ENCODE measurements at places on chromosomes 1 and 21.

DNA sequence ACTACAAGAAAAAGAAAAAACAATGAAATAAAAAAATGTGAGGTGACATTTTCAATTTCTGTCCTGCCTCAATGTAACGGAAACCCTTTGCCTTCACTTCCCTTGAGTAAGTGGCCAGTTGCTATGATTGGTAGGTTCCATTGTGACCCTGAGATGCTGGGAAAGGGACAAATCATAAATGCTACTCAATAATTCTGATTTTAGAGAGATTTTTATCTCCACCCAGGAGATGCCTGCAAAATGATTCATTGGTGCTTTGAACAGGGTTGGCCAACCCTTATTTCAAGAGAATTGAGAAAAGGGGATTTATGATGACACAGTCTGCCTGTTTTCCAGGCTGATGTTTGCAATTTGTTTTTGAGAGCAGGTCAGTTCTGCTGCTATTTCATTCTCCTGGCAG lies 22.5 kb downstream of the XCL1 start:
- no peak for DNase-seq

DNA sequence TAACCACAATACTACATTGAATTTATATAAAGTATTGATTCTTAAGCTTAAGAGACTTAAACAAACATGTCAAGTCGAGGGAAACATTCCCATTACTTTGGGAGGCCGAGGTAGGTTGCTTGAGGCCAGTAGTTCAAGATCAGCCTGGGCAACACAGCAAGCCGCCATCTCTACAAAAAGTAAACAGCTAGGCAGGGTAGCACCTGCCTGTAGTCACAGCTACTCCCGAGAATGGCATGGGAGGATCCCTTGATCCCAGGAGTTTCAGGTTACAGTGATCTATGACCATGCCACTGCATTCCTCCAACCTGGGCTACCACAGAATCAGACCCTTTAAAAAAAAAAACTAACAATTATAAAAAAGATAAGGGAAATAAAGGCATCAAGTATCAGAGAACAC lies 50.4 kb downstream of the EIF4G3 start:
- no peak for DNase-seq

- no peak for DNase-seq
Observed at GRCh38 chr1:61160526-61160925, 78.2 kb downstream of the NFIA start.

DNA sequence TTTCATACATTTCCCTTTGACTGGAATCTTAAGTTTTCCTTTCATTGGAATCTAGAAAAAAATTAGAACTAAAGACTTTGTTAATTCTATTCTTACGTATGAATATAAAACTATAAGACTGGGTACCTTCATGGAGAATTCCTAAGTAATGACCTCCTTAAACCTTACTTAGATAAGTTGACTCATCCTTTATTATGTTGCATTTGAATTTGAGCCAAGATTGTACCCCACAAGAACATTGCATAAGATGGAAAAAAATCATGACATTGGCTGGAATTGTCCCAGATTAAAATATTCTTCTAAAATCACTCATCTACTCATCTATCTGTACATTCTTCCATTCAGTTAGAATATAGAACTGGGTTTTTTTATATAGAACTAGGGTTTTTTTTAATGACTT lies 137.4 kb downstream of the C1orf21 start:
- no peak for DNase-seq

DNA sequence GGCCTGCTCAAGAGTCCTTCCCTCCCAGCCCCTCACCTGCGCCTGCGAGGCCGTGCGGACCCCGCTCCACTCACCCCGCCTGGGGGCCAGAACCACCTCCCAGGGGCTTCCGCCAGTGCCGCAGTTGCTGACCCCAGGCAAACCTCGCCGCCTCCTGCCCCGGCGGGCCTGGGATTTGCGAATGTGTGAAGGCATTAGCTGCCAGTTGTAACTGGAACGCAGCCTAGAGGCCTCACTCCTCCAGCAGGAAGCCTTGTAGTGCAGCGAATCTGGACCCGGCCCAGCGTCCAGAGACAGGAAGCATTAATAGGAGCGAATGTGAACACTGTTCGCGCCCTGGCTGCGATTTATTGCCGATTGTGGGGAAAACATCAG lies 140.9 kb upstream of the ARHGEF16 start:
- peak; percentile 19 for DNase-seq

GRCh38 chr1:110242062-110242461 lies 31.9 kb downstream of the KCNC4 start:
- no peak for DNase-seq

DNA sequence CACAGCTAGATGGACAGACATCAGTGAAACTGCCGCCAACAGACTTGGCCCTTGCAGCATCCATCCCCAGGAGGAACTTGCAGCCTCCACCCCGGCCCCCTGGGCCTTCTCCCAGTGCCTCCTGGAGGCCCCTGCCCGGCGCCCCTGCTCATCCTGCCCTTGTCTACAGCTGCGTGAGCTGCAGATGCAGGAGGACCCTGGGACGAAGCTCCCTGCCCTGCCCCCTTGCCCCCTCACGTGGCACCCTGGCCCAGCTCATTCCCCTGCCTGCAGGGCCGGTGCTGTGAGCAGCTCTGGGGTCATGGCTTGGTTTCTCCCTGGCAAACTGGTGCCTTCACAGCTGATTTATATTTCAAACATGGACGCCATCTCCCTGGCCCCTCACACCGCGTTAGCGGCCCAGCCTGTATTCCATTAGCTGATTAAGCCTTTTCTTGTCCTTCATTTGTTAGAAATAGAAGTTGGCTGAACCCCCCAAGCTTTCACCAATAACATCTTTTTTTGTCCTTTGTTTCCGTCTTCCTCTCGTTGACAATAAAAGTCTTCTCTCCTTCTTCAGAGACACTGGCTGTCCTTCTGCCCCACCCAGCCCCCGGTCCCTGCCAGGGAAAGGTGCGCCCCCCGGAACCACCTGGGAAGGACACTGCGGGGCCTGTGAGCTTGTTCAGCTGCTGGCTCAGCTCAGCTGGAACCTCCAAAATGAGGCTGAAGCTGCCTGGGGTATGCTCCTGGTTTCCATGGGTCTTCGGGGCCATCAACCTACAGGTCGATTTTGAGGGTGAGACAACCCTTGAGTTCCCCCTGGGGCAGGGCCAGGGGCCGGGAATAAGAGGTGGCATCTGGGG lies 34.0 kb upstream of the SLC19A1 start:
- DNase-seq: no peak

- DNase-seq: no peak
Observed at GRCh38 chr1:169287280-169287679, 80.3 kb downstream of the NME7 start.

DNA sequence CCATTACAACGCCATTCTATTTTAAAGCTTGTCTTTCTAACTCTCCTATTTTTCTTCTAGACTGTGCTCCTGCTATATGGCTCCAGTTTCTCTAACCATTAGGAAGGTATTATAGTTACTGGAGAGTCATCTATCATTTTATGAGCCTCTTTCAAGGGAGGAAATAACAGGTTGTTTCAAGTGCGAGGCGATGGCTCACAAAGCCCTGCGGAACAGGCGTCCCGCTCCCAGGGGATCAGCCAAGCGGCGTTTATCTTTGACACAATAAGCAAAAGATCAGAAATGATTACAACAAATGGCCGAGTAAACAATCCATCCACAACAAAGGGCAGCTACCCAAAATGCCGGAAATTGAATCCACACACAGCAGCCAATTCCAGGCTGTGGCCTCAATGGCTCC lies 249.5 kb upstream of the POU3F1 start:
- DNase-seq: no peak

DNA sequence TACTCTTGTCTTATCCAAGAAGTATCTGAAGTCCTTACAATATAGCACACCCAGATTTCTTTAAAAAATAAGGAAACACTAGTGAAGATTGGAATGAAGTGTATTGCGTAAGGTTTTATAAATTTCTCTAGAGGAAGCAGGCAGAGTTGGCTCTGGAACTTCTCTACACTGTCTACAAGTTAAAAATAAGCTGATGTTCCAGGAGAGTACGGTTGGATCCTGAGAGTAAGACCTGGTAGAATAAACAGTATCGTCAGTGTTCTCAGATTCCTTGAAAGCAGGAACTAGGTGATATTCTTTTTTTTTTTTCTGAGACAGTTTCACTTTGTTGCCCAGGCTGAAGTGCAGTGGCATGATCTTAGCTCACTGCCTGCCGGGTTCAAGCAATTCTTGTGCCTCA lies 107.9 kb downstream of the USP25 start:
- no peak for DNase-seq

DNA sequence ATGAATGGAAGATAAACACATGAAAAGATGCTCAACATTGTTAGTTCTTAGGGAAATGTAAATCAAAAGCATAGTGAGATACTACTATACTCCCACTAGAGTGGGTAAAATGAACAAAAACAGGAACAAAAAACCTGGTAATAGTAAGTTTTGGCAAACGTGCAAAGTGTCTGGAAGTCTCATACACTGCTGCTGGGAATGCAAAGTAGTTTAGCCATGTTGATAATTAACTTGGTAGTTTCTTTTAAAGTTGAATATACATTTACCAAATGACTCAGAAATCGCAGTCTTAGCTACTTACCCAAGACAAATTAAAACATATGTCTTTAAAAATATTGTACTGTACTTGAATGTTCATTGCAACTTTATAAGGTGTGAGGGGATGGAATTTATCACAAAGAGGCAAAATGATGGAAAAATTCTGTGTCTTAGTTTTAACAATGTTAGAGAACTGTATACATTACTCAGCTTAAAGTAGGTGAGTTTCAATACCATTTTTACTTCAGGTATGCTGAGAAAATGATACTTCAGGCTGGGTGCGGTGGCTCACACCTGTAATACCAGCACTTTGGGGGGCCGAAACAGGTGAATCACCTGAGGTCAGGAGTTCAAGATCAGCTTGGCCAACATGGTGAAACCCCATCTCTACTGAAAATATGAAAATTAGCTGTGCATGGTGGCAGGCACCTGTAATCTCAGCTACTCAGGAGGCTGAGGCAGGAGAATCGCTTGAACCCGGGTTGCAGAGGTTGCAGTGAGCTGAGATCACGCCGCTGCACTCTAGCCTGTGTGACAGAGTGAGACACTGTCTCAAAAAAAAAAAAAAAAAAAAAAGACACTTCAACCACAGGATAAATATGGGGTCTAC lies 102.3 kb downstream of the PDE4B start:
- DNase-seq: no peak

- no peak for DNase-seq
Observed at GRCh38 chr1:95095833-95096217, 21.3 kb upstream of the TLCD4 start.

GRCh38 chr1:23169727-23170335 lies 1.2 kb upstream of the LUZP1 start:
- peak; percentile 21 for DNase-seq

GRCh38 chr1:155694167-155694566 lies 5.3 kb downstream of the DAP3 start:
- no peak for DNase-seq

DNA sequence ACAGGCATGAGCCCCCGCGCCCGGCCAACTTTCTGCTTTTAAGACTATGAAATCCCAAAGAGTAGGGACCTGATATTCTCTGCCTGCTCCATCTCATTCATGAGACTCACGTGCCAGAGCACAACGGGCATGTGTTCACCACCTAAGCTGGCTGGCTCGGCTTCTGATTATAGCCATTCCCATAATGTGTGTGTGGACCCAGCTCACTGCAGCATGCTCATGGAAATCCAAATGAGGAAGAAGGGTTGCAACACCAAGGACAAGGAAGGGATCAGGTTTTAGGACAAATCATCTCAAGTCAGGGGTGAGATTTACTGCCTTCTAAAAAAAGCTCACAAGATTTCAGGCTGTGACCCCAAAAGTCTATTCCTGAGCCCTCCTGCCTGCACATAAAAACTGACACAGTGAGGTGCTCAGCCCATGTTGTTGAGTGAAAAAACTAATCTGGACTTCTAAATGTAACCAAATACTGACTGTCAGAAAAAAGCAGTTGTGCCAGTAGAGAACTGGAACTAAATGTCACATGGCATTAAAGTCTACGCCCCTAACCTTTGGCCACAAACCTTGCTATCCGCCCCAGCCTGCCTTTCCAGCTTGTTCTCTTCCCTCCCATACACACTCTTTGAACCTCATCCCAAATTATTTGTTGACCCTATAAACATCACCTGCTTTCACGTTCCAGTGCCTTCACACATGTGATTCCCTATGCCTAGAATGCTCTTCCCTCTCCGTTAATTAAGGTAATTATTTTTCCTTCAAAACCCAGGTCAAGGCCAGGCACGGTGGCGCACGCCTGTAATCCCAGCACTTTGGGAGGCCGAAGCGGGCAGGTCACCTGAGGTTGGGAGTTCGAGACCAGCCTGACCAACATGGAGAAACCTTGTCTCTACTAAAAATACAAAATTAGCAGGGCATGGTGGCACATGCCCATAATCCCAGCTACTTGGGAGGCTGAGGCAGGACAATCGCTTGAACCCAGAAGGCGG lies 9.1 kb upstream of the COA7 start:
- no peak for DNase-seq

DNA sequence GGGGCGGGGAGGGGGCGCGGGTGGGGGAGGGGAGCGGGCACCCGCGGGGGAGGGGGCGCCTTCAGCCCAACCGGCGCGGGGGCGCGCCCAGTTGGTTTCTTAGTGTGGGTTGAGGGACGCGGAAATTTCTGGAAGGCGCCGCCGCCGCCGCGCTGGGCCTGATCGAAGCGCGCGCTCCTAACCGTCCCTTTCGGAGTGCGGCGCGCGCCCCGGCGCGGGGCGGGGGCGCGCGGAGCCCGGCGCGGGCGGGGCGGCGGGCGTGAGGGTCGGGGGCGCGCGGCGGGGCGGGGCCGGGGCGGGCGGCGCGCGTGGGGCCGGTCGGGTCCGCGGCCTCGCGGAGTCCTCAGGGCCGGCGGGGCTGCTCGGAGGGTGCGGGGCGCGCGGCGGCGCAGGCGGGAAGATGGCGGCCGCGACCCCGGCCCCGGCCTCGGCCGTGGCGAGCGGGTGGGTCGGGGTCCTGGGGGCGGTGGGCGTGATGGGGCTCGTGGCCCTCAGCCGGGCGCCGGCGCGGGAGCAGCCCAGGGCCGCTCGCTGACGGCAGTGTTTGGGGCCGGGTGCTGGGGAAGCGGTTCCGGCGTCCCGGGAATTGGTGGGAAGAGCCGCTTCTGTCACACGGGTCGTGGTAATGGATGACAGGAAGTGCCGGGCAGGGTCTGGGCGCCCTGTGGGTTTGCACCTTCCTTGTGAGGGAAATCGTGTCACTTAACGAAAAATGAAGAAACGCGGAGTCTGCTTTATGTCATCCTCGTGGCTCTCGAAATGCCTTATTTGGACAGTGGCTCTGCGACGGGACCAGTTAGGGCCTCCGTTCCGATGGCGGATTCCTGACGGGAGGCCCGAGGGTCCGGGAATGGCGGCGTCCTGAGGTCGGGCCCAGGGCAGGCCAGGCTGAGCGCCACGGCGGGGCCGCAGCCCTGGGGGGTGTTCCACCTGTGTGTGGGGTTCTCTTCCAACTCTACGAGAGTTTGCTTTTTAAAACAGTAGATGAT lies 764 bp downstream of the PKNOX1 start:
- DNase-seq: peak; percentile 86
